ENCODE measurements at places on chromosomes 5 and 9. TPM values are rescaled to one million over a fixed set of nuclear protein-coding genes. Genes with fewer than 3 reads are reported as not detected.

Gene SOWAHA
- total RNA-seq = not detected

- no peak for DNase-seq
Measured at GRCh38 chr9:20985851-20986600, 45.4 kb downstream of the HACD4 start.

- no peak for DNase-seq
Measured at GRCh38 chr9:129209109-129209508, 31.0 kb upstream of the IER5L start.

- DNase-seq = no peak
Measured at GRCh38 chr5:23445573-23445972, 61.8 kb upstream of the PRDM9 start.

GRCh38 chr5:172721455-172722326 is 49.3 kb downstream of the DUSP1 start:
- peak; percentile 68 for DNase-seq

GRCh38 chr5:107058235-107058634 is 612.5 kb downstream of the EFNA5 start:
- no peak for DNase-seq

DNA sequence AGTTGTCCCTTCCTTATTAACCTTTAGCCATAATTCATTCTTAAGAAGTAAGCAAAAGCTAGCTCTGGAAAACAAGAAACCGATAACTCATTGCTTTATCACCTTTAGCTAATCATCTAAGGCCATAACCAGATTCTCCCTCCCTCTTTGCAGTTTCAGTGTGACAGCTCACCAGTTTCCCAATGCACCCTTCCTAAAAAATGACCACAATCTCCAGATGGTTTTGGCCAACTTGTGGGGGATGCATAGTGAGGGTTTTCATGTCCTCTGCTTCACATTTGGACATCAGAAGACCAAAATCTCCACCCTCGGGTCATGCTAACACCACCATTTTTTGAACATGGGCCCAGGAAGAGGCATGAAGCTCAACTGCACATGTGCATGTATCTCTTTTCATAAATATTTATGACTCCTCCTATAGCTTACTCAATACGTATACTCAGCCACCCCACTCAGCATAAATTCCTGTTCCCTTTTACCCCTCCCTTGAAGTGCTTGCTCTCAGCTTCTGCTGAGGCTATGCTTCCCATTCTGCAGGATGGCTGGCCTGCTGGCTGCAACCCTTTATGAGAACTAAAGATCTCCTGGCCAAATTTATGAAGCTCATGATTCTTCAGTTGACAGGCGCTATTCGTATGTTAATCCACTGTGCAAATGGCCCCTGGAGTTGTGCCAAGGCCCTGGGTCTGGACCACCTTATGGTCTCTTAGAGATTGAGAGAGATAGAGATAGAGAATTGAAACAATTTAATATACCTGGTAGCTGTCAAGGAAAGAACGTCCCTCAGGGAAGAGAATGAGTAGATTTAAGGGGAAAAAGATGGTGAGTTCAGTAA is 14.8 kb downstream of the PPP3R2 start:
- DNase-seq = no peak

DNA sequence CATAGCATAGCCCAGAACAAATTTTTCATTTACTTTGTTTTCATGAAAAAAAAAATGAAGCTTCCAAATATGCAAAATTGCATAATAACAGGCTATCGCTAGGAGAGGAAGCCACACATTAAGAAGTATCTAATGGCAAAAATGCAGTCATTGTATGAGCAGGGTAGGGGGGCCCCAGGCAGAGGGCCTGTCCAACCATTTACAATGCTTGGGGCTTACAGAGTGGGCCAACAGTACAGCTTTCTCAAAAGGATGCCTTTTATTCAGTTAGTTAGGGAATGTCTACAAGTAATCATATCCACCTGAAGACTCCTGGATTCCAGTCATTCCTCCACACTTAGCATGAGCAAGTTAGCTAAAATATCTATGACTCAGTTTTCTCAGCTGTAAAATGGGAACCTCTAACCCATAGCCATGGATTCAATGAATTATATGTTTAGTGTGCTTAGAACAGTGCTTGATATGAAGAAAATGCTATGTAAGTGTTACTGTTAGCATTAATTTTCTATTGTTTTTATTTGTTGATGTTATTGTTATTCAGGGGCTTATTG is 117.7 kb downstream of the GAS1 start:
- no peak for DNase-seq

DNA sequence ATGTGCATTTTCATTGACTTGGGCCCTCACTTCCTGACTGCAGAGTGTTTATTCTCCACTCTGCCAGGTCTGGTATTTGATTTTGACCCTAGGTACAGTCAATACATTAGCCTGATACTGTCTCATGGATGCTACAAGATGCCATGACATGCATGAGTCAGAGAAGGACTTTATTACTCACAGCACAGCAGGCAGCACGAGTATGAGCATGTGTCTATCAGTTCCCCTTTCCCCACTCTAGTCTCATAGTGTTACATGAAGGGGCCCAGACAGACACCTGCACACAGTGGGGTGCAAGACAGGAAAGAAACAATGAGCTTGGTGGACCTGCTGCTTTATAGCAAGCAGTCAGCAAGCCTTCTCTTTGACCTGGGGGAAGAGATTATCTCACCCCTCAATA is 19.6 kb downstream of the ITGA2 start:
- DNase-seq = no peak

Data from pulmonary artery endothelial cell (primary cell).